ENCODE measurements at places on chromosomes 6 and 20.
A peak's percentile ranks its signal among the peaks of the same experiment; 100 is the strongest.

DNA sequence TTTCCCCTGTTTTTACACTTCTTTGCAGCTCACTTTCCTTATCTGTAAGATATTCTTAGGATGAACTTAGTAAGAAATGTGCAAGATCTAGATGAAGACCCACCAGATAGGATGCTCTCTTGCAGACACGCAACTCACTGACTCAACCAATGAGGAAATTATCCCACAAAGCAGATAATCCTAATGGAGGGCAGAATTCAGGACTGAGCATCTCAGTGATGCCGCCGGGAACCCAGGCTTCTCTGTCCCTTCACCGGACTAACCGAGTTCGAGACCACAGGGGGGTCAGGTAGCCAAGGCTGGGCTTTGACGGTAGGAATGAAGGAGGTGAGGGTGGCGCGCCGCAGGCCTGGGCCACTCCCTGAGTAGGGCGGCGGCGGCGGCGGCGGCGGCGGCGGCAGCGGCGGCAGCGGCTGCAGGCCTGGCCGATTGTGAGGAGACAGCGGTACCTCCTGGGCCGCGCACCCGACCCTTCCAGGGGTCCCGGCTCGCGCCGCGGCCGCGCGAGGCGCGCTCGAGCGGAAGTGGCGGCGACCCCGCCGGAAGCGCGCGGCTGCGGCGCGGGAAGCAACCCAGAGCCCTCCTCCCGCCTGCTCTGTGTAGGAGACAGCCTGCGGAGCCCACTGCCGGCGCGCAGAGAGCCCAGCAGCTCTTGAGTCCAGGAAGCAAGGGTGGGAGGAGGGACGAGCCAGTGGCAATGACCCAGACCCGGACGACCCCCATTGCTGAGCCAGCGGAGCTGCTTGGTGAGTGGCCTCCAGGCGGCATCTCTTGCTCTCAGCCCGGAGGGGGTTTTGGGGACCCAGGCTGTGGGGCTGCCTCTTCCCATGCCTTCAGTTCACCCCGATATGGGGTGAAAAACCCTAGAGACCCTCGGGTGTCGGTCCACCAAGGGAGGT, at the start of gene KHDC1:
KHDC1 (minus strand) TSS at position 526 of the 899 bp plus-strand sequence. CDS start 20,679 bp downstream, outside the sequence.
- DNase-seq, result peak; percentile 71

- DNase-seq, result no peak
Measured at GRCh38 chr6:96784650-96785049, 52.6 kb downstream of the GPR63 start.

DNA sequence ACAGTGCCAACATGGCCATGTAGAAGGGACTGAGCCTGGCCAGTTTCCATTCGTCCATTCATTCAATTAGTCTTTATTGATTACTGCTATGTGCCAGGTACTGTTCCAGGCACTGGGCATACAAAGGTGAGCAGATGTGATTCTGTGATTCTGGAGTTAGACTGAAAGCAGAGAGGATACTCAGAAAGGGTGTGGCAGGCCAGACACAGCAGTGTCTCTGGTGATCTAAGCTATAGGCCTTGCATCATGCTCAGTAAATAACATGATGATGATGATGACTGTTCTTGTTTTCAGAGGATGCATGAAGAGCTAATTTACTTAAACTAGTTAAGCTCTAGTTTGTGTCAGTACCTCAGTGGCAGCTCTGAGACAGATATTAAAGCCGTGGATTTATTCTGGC, 31.4 kb upstream of the FUCA2 start:
- no peak for DNase-seq

DNA sequence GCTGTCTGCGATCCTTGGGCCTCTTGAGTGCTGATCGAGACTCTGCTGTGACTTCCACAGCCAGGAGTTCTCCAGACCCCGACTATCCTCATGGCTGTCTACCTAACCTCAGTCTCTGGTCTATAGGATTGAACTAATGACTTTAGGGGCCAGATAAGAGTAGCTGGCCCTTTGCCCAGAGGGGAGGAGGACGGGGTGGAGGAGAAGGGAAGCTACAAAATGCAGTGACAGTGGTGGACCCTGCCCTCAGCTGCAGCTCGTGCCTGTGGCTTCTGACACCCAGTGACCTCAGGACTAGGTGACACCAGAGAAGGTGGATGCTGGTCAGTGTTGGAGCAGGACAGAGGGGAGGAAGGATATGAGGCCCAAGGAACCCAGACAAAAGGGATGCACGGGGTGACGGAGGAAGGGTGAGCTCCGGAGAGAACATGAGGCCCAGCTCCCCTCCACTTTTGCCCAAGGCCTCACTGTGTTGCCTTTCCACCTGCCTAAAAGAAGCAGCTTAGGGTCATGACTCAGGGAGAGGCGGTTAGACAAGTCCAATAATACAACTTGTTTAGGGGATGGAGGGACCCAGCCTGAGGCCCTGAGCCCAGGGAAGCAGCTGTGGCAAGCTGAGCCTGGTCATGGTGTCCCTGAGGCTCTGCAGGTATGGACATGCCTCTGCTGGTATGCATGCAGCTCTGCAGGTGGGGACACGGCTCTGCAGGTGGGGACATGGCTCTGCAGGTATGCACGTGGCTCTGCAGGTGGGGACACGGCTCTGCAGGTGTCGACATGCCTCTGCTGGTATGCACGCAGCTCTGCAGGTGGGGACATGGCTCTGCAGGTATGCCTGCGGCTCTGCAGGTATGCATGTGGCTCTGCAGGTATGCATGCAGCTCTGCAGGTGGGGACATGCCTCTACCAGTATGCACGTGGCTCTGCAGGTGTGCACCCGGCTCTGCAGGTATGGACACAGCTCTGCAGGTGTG, 67.7 kb downstream of the SYNJ2 start:
- DNase-seq, result no peak

GRCh38 chr6:14880677-14881076, 365.2 kb upstream of the JARID2 start:
- no peak for DNase-seq

DNA sequence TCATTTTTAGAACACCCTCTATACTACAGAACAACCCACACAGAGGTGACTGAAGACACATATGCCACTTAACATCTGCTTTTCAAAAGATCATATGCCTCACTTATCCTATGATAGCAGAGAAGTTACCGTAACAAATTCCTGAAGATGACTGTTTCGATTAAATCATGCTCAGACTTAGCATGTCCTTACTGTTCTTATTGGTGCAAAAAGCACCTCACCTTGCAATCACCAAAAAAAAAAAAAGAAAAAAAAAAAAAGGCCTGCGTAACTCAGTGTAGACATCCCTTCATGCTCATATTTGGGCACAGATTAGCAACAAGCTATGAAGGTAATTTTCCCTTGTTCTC, 17.7 kb upstream of the DST start:
- no peak for DNase-seq

DNA sequence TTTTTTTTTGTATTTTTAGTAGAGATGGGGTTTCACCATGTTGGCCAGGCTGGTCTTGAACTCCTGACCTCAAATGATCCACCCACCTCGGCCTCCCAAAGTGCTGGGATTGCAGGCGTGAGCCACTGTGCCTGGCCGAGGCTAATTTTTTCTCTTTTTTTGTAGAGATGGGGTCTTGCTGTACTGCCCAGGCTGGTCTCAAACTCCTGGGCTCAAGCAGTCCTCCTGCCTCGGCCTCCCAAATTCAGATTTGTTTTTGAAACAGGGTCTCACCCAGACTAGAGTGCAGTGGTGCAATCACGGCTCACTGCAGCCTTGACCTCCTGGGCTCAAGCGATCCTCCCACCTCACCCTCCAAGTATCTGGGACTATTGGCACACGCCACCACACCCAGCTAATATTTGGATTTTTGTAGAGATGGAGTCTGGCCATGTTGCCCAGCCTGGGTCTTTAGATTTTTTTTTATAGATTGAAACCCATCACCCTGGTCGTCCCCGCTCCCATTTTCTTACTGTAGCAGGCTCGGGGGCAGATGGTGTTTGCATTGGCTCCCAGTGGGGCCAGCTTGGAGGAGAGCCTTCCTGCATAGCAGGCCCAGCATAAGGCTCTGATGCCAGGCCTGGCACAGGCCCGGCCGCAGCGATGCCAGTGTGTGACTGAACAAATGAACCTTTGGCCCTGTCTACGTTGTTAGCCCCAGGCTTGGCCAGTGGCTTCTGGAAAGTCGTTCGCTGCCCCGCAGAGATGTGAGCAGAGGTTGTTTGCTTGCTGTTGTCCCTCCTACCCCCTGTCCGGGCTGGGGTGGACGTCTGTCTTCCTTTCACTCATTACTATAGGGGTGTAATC, 4.3 kb upstream of the MTG2 start:
- DNase-seq, result no peak

DNA sequence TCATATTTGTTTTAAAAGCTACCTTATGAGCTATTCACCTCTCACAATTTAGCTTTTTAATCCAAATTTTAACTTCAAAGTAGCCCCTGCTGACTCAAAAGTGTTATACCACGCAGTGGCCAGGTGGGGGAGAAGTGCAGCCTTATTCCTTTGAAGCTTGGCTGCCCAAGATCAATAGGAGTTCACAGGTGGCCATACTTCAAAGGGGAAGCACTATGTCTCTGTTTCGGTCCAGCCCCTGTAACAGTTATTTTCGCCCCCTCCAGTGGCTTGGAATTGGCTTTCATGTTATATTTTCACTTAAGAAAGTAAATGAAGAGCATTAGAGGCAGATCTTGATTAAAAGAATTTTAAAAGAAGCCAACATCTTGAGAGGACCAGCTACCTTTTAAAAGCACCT, 608.4 kb downstream of the EPHA7 start:
- DNase-seq, result peak; percentile 72

- DNase-seq, result peak; percentile 70
Measured at GRCh38 chr6:26571592-26572296, 25.0 kb upstream of the ABT1 start.

DNA sequence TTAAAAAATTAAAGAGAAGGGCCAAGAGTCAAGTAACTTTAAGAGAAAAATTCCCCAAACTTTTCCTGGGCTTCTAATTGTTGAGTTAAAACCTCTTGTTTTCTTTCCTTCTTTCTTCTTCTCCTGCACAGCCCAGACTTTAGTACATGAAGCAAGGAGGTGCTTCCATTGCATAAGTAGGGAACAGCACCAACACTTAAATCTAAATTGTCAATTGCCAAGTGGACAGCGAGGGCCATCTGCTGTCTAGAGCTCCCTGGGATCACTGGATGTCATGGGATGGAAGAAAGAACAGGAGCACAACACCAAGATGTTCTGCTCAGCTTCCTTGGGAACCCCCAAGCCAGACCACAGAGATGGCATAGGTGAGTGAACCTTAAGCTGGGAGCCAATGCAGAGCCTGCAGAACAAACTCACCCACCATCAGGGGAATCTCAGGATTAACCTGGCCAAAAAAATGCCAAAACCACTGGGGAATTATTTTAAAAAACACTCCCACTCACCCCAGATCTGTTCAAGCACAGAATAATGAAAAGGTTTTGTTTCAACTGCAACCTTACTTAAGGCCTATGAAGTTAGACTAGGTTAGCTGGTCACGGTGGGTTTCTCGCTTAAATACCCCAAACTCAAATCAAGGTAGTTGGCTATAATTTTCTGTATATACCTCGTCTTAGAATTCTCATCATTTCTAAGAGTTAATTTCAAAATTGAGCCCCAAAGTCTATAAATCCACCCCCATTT, 67.8 kb downstream of the TNFRSF21 start:
- no peak for DNase-seq

GRCh38 chr6:167258646-167259045, 32.5 kb upstream of the UNC93A start:
- no peak for DNase-seq

DNA sequence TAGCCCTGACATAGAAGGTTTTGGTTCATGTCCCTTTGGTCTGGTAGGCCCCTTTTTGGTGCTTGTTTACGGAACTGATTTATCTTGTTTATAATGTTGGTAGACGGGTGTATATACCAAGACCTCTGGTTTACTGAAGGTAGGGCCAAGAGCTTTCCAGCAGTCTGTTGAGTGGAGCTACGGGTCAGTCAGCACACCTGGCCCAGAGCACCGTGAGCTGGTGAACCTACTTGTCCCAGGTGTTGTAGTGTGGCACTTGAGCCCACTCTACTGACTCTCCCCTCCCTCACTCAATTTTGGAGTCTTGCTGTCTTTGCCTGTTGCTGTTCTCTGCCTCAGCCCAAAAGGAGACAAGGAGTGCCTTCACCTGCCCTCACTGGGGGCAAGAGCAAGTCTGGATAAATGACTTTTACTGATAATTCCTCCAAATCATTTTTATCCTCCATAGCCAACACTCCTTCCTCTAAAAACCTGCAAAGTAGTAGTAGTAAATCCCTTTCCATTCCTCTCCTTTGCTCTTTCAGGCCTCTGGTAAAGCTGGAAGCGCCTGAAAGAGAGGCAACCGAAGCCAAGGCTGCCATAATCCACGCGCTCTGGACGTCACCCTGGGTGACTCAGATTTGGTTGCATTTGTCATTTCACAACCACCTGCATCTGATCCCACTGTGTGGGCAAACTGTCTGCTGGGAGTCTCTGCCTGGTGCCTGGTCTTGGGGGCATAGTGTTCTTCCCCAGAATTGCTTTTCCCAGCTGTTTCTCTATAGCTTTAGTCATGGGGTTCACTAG, 22.2 kb downstream of the RREB1 start:
- no peak for DNase-seq

GRCh38 chr20:10217721-10218410, 764 bp upstream of the SNAP25 start:
- peak; percentile 83 for DNase-seq

- DNase-seq, result peak; percentile 77
Measured at GRCh38 chr6:69894578-69895347, 28.4 kb downstream of the COL19A1 start.

DNA sequence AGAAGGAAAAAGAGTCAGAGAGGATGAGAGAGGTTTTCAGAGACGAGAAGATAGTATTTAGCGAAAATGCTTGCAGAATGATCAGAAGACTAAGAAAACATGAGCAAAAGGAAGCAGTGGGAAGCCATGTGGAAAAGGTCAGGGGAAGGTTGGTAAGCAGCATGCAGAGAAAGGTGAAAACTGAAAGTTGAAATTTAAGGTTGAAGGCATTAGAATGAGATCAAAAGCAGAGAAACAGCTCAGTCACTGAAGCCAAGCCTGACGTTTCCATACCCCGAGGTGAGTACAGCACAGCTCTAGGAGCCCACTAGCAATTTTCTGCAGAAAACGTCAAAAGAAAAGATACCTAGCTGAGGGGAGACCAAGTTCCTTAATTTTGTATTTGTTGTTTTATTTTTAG, 19.1 kb upstream of the TFB1M start:
- DNase-seq, result no peak

Data from NCI-H1105 treated with DMSO at 0.1 percent for 48 hours (cell line).